ENCODE measurements at places on chromosomes 6 and 20.

DNA sequence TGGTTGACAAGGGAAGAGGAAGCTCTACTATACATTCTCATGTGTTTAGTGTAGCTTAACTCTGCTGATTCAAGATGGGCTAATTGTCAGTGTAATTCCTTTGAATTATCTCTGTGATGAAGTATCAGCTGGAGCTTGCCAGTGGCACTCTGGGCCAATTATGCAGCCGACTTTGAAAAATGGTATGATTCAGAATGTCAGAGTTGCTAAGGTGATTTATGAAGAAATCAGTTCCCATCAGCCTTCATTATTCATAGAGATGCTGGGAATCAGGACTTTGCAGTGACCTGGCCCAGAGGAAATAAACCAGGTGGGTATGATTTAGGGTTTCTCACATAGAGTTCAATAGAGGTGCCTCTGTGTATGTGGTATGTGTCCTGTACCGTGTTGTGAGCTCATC lies 33.4 kb downstream of the KCNS1 start:
- DNase-seq = peak; percentile 68

- peak; percentile 16 for DNase-seq
Observed at GRCh38 chr20:9015984-9016324, 52.9 kb upstream of the PLCB4 start.

- no peak for DNase-seq
Observed at GRCh38 chr20:47558295-47559066, 56.8 kb downstream of the NCOA3 start.

DNA sequence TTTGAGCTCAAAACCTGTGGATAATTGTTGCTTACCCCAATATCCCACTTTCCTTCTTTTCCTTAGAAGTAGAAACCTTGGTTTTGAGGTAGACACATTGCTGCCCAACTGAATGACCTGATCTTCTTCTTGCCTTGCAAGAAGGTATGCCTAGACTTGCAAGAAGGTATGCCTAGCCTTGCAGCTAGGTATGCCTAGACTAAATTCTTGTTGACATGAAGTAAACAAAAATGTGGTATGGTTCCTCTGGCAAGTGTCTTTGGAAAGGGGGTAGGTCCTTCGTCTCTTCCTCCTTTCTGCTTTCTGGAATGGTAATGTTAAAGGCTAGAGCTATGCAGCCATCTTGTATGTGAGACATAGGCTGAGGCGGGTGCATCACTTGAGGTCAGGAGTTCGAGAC lies 129.2 kb downstream of the GMPR start:
- no peak for DNase-seq

- DNase-seq = peak; percentile 72
Observed at GRCh38 chr6:138572167-138572875, 73.0 kb upstream of the NHSL1 start.

GRCh38 chr20:53574819-53575218 lies 18.8 kb downstream of the ZNF217 start:
- no peak for DNase-seq

DNA sequence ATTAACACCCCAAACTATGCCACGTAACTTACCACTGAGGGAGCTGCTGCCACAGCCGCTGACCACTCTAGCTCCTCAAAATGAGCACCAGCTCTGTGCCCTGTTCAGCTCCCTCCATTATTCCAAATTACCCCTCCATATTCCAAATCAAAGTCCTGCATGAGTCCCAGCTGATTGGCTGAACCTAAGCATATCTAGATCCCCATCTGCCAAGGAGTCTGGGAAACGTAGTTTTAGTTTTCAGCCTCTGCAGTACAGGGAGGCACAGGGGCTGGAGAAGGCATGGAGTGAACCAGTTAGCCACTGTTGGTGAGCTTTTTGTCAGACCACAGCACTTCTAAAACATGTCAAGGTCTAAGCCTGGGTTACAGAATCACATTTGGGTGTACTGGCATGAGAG lies 15.9 kb downstream of the UNC5CL start:
- no peak for DNase-seq

DNA sequence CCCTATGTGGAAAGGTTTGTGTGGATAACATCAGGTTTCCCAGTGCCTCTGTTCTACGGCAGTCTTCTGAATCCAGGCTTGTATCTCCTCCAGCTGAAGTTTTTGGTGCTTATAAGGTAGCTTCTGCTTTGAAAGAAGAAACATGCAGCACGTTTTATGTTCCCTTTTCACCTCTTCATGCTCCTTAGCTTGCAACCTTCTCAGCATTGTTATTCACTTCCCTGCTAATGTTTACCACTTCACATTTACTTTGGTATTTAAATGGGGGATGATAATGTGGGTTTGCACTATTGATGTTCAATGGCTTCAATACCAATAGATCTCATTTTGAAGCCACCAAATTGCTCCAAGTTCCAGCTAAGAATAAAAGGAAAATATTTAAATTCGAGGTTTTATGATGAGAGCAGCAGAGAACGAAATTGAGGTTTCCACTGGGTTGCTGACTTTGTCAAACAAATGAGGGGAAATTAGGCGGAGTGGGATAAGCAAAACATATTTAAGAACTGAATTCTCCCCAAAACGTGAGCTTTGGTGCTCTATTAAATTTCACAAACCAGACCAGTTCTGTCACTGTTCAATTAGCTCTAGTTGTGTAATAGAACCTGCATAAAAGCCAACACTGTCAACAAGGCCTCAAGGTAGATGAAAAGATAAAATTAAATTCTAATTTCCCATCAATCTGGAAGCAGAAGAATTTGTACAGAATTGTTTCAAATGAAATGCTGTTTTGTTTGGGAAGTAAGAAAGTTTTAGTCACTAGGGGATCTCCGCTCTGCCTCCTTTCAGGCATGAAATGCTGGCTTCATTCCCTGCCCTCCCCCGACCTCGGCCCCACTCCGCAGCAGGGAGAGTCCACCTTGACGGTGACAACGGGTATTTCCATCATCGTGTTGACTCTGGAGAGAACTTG lies 1.4 kb downstream of the IL22RA2 start:
- no peak for DNase-seq

DNA sequence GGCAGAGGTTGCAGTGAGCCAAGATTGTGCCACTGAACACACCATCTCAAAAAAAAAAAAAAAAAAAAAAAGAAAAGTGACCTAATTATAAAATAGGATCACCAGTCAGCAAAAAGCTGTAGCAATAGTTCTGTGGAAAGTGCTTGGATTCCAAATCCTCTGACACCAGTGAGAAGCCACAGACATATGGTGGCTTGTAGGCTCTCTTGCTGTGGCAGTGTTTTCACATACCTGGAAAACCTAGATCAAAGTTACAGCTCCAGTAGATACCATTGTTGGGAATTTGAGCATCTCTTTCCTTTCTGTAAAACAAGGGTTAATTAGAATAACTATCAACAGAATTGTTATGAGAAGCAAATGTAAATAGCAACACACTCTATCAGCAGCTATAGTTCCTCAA lies 4.1 kb downstream of the CCDC170 start:
- DNase-seq = no peak

DNA sequence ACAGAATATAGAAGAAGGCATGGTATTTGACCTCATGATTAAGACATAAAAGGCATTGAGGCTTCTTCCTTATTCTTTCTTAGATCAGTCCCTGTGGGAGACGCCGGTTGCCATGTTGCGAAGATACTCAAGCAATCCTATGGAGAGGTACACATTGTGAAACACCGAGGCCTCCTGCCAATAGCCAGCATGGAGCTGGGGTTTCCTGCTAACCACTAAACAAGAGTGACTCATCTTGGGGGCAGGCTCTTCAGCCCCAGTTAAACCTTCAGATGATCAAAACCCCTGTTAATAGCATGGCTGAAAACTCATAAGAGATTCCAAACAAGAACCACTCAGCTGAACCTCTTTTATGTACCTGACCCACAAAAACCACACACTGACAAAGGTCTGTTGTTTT lies 478.8 kb downstream of the CD83 start:
- peak; percentile 14 for DNase-seq

- peak; percentile 55 for DNase-seq
Observed at GRCh38 chr20:36461600-36462439, 79.5 kb upstream of the MYL9 start.

DNA sequence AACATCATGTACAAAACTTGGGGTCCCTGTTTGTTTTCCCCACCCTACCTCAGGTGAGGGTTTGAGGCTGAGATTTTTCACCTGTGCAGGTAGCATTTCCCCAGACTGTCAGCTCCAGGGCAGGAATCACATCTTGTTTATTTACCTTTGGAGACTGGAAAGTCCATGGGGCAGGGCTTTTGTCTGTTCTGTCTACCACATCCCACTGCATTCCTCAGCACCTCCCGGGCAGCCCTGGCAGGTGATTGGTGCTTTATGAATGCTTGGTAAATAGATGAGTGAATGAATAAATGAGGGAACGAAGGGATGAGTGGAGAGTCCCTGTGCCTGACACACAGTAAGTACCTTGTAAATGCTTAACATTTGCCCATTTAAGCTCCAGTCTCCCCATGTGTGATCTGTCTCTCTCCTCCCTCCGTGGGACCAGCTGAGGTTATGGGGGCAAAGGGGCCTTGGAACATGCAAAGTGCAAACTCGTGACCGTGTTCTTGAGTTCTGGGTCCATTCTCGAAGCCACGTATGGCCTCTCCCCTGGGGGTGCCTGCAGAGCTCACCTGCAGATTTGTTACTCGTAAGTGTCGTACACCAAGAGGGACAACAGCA lies 69.7 kb upstream of the PMEPA1 start:
- no peak for DNase-seq

- no peak for DNase-seq
Observed at GRCh38 chr20:63527184-63527583, 6.6 kb downstream of the PPDPF start.

DNA sequence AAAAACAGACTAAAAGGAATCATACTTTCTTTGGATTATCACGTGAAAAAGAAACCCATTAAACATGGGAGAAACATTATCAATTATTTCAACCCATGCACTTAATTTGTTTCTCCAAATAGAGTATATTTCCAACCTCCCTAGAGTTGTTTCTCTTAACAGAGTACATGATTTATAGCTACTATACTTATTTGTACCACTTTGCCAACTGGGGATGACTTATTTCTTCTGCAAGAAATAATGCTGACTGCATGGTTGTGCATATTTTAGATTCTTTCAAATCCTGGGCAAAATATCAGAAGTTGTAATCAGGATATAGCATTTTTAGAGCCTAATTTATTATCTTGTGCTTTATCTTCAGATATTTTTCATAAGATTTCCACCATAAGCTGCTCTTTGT lies 629.1 kb upstream of the EYS start:
- DNase-seq = no peak

GRCh38 chr6:23775127-23775526 lies 350.9 kb upstream of the NRSN1 start:
- no peak for DNase-seq

- DNase-seq = no peak
Observed at GRCh38 chr6:10485406-10485805, 35.7 kb upstream of the GCNT2 start.

DNA sequence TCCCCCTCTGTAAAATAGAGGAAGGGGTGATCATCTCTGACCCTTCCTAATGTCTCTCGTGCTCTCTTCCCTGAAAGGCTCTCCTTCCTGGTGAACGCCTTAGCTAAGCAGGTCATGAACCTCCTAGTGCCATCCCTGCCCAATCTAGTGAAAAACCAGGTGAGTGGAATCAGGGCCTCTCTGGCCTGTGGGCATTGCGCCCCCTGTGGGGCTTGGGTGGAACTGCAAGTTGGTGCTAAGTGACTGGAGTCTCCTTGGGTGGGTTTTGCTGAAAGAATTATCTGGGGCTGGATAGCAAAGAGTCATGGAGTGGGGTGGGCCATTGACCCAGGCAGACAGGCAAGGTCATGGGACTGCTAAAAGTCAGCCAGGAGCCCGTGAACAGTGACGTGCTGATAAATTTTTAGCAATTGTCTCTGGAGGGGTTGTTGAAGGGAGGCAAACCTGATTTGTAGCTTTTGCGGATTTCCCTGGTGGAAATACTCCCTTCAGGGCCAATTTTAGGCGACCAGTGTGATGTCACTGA lies 8.9 kb downstream of the BPIFB1 start:
- peak; percentile 58 for DNase-seq

- no peak for DNase-seq
Observed at GRCh38 chr6:105616521-105616920, 213.6 kb upstream of the PREP start.

DNA sequence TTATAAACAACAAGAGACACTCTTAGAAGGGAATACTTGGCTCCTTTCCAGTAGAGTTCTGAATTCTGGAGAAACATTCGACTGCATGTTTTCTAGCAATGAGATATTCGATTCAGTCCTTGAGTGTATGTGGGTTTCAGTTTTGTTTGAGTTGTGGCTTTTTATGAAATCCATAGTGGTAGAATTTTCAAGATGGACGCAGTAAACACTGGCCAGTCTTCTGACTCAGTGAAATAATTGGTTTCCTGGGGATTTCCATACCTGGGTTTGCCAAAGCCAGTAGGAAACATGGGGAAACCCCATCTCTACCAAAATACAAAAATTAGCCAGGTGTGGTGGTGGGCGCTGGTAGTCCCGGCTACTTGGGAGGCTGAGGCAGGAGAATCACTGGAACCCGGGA lies 273.5 kb upstream of the PLCB4 start:
- DNase-seq = no peak

DNA sequence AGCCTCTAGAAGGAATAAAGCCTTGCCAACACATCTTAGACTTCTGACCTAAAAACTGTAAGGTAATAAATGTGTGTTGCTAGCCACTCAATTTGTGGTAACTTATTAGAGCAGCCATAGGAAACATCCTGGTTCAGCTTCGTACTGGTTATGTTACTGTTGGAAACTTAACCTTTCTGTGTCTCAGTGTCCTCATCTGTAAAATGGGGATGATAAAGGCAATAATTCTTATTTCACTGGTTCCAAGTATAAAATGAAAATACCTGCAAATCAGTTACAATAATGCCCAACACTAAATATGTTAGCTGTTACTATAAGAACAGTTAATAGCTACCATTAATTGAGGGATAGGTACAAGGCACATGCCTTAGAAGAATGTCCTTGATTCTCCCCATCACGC lies 14.3 kb upstream of the RBPJL start:
- DNase-seq = no peak

DNA sequence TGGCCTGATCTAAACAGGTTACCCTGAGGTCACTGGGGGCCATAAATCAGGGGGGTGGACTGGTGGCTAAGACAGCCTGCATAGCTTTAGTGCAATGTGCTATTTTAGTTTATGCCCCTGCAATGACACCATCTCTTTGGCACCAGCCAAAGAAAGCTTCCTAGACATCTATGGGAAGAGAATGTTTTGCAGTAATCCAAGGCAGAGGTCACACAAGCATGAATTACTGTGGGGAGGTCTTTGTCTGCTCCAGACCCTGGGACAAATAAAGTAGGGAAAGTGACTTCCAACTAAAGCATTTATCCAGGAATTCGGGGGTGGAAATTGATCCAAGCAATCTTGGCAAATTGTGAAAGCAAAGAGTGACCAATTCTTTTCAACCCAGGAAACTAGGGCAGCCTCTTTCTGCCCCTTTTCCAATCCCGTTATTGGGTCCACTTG lies 5.3 kb downstream of the RIPOR2 start:
- no peak for DNase-seq

- DNase-seq = no peak
Observed at GRCh38 chr6:134402372-134402984, 84.6 kb upstream of the SGK1 start.

GRCh38 chr6:10791673-10792072 lies 44.1 kb downstream of the TMEM14B start:
- DNase-seq = no peak

Measured in RWPE1 (cell line).